ENCODE measurements at places on chromosomes 7 and 10. TPM values are rescaled to one million over a fixed set of nuclear protein-coding genes. Genes with fewer than 3 reads are reported as not detected.

The INMT gene
- total RNA-seq, result 0.16 TPM

The FAM180A gene
- not detected for total RNA-seq

The FXYD4 gene
- total RNA-seq, result not detected

The AKR1E2 gene
- 49.0 TPM for total RNA-seq

The ECHS1 gene
- 28.2 TPM for total RNA-seq

The BMI1 gene
- 138 TPM for total RNA-seq

The TFEC gene
- total RNA-seq, result 2.2 TPM

The SCIN gene
- total RNA-seq, result 1.6 TPM

The MPLKIP gene
- 13.4 TPM for total RNA-seq

The AVPI1 gene
- 1.1 TPM for total RNA-seq

The HOXA13 gene
- total RNA-seq, result not detected

The H2BK1 gene
- not detected for total RNA-seq

The SNX10 gene
- 61.5 TPM for total RNA-seq

The TAS2R4 gene
- 4.5 TPM for total RNA-seq

The LRCH4 gene
- 6.4 TPM for total RNA-seq

The MYH16 gene
- not detected for total RNA-seq

The OR2A12 gene
- not detected for total RNA-seq

The CFAP43 gene
- 16.7 TPM for total RNA-seq

The PRLHR gene
- total RNA-seq, result 4.1 TPM

The TAS2R41 gene
- total RNA-seq, result not detected

The MYL10 gene
- not detected for total RNA-seq

The SLC26A4 gene
- 15.3 TPM for total RNA-seq

The KAZALD1 gene
- total RNA-seq, result 1.4 TPM

The EVX1 gene
- not detected for total RNA-seq

The CYP26A1 gene
- 10.0 TPM for total RNA-seq

The ZNF736 gene
- total RNA-seq, result 63.8 TPM

The NUTM2A gene
- 1.2 TPM for total RNA-seq

The PANK1 gene
- total RNA-seq, result 43.5 TPM

The PTPRZ1 gene
- 250 TPM for total RNA-seq
